ENCODE measurements at places on chromosomes 7 and 10.

- peak; percentile 48 for DNase-seq
- no peaks in the 10 kb centered on the region for H3K36me3 ChIP-seq
- H3K4me1 ChIP-seq = peaks cover 19% of the 10 kb centered on the region
- no peak overlapping the region for H3K4me3 ChIP-seq
- H3K27me3 ChIP-seq = no peaks in the 10 kb centered on the region
Observed at GRCh38 chr10:95308389-95309302, 17.8 kb upstream of the PDLIM1 start.

DNA sequence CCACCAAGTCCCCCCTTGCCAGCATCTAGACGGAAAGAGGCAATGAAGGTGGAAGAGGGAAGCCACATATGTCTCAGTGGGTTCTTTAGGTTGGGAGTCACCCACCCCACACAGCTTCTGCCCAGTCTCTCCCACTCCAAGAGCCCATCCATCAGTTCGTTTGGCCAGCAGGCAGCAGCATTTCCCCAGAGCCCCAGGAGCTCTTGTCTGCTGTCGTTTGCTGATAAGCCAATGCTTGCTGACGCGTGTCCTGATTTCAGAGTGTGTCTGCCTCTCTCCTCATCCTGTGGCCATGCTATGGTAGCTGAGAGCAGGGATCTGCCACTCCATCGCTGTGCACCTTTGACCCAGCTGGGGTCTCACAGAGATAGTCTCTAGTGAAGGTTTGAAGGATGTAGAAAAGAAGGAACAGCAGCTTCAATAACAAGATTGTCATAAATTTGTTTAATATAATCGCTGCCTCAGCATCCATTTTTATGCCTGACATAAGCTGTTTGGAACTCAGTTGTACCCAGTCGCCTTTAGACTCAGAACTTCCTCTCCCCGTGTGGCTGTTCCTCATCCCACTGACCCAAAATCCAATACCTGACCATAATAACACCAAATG, 39.4 kb upstream of the GDF10 start:
- no peak overlapping the region for H3K4me3 ChIP-seq
- H3K4me1 ChIP-seq = peaks cover 36% of the 10 kb centered on the region
- peaks cover 5% of the 10 kb centered on the region for H3K27me3 ChIP-seq
- H3K36me3 ChIP-seq = no peaks in the 10 kb centered on the region

DNA sequence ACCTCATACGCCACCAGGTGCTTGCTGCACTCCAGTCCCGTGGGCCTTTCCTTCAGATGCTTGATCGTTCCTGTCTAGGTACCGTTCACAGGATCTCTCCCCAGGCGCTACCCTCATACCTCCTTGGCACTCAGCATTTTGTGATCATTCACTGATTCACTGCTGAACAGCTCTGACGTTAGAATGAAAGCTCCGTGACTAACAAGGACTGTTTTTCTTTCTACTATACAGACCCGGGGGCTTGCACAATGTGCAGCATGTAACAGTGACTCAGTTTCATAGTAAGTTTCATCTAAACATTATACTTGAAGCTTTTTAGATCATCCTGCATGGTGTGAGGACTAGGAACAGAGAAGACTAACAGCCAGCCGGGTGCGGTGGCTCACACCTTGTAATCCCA, 20.6 kb downstream of the KIN start:
- no peak overlapping the region for H3K27ac ChIP-seq
- DNase-seq = no peak
- peaks cover 16% of the 10 kb centered on the region for H3K36me3 ChIP-seq
- peaks cover 43% of the 10 kb centered on the region for H3K4me1 ChIP-seq
- H3K27me3 ChIP-seq = no peaks in the 10 kb centered on the region
- no peak overlapping the region for H3K4me3 ChIP-seq

DNA sequence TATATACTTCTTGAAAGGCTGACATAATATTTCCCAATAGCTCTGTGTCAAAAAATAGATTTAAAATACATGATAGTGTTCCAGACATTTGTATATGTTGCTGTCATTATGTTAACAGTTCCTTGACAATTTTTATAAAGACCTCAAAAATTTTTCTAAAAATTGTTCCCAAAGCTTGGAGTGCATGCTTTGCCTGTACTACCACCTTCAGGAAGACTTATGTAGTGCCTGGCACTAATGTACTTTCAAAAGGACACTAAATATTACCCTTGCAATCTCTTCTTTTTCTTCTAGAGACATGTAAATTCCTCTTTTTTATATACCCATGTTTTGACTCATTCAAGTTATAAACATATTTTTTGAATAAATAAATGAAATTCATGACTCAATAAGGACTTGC, 48.0 kb upstream of the SP8 start:
- no peak for DNase-seq
- no peaks in the 10 kb centered on the region for H3K27me3 ChIP-seq
- H3K36me3 ChIP-seq = no peaks in the 10 kb centered on the region

DNA sequence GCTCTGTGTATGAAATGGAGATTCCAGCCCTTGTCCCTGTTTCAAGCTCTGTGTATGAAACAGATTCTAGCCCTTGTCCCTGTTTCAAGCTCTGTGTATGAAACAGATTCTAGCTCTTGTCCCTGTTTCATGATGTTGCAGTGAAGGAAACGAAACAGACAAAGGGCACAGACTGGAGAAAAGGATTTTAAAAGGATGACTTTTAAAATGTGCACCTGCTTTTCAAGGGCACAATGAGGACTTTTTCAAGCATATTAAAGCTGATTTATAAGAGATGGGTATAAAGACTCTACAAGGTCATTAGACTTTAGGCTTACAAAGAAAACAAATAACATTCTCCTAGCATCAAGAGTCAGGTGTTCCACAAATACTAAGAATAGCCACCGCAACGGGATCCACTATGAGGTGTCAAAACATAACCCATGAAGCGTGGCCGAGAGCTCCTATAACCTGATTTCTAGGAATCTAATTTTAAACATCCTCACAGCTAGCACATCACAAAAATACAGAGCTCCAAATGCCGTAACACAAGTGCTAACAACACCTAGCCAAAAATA, 29.0 kb downstream of the DIP2C start:
- H3K27me3 ChIP-seq = peaks cover 30% of the 10 kb centered on the region
- no peak overlapping the region for H3K27ac ChIP-seq
- no peaks in the 10 kb centered on the region for H3K36me3 ChIP-seq
- H3K4me1 ChIP-seq = no peaks in the 10 kb centered on the region
- no peak overlapping the region for H3K4me3 ChIP-seq
- no peak for DNase-seq

DNA sequence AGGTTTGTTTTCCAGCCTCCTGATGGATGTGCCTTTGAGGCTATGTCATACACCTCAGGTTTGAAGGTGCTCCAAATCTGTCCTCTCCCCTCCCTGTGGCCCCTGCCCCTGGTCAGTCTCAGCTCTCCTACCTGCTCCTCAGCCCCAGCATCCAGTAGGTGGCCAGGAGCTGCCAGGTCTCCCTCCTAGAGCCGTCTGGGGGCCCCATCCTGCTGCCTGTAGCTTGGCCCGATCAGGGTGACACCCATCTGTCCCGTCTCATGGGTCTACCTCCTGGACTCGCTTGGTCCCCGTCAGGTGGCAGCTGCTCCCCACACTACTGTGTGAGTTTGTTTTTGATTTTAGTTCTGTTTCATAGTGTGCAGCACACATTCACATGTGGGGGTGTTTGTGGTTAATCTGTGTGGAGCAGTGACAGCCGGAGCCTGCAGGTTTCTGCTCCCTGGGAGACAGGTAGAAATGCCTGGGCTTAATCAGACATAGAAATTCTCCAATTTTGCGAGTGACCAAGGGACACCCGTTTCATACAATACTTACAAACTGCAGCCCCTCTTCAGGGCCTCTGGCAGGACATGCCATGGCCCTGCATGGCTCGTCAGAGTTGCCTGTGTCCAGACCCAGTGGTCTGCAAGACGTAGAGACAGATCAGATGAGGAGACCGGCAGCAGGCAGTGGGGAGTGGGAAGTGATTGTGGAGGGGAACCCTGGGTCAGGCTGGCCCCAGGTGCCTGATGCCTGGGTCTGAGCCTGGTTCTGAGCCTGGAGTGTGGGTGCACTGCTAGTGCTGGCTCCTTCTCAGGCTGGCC, 17.1 kb downstream of the ADCY1 start:
- no peaks in the 10 kb centered on the region for H3K27me3 ChIP-seq
- no peak overlapping the region for H3K27ac ChIP-seq
- no peak for DNase-seq
- no peaks in the 10 kb centered on the region for H3K4me1 ChIP-seq

GRCh38 chr7:120838281-120838682, 19.7 kb downstream of the TSPAN12 start:
- H3K4me3 ChIP-seq = no peak overlapping the region
- no peak overlapping the region for H3K27ac ChIP-seq
- H3K4me1 ChIP-seq = no peaks in the 10 kb centered on the region
- no peak for DNase-seq
- no peaks in the 10 kb centered on the region for H3K36me3 ChIP-seq

Data from common myeloid progenitor, CD34-positive (primary cell).